ENCODE measurements at places on chromosomes 3 and 15.

DNA sequence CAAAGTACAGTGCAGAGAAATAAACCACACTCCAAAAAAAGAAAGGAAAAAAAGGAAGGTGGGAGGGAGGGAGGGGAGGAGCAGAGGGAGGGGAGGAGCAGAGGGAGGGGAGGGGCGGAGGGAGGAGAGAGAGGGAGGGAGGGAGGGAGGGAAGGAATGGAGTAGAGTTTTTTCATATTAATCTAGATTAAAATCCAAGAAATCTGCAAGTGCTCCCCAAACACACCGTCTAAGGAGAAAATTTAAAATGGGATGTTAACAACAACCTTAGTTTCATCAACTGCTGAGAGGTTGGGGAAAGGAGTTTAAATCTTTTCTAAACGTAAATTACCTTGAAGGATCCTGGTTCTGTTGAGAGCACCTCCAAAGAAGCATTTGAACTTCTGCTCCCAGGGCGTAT is 6.6 kb downstream of the FSIP1 start:
- no peak for DNase-seq

DNA sequence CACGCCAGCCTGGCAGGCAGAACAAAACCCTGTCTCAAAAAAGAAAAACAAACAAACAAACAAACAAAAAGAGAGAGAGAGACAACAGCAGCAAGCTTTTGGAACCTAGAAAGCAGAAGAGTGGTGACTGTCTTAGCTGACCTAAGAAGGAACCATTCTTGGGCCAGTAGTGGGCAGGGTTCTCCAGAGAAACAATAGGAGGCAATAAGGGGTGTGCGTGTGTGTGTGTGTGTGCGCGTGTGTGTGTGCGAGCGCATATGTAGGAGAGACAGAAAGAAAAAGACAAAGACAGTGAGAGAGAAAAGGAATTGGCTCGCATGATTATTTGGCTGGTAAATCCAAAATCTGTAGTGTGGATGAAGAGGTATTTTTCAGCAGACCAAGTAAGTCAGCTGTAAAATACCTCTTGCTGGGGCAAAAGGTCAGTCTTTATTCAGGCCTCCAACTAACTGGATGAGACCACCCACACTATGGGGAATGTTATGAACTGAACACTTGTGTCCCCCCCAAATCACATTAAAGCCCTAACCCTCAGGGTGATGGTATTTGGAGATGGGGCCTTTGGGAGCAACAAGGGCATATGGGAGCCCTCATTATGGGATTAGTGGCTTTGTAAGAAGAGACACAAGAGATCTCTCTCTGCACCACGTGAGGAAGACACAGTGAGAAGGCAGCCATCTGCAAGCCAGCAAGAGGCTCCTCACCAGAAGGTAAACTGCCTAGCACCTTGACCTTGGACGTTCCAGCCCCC is 15.1 kb upstream of the BLM start:
- no peak for DNase-seq

DNA sequence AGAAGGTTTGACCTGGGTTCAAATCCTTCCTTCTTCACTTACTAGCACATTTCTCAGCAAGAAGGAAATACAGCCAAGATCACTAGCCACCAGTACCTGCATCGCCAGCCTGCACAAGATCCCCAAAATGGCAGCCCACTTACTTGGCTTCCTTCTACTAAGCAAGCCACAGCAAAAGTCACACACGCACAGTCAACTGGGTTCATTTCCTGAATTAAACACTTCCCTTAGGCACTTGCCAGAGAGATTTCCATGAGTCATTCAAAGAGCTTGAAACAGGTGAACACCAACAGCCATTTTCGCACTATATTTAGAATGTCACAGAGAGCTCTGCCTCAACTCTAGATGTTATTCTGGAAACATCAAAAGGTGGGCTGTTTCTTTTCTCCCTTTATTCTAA is 42.6 kb downstream of the MGLL start:
- no peak for DNase-seq

DNA sequence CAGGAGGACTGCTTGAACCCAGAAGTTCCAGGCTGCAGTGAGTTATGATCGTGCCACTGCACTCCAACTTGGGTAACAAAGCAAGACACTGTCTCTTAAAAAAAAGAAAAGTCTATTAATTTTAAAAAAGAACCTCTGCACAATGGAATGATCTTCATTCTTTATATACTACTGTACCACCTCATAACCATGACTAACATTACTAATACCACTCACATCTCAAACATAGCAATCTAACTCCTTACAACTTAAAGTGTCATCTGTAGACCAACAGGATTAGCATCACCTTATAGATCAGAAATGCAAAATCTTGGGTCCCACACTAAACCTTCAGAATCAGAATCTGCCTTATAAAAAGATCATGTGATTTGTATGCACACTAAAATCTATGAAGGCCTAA is 48.8 kb upstream of the MAP4 start:
- DNase-seq, result no peak

DNA sequence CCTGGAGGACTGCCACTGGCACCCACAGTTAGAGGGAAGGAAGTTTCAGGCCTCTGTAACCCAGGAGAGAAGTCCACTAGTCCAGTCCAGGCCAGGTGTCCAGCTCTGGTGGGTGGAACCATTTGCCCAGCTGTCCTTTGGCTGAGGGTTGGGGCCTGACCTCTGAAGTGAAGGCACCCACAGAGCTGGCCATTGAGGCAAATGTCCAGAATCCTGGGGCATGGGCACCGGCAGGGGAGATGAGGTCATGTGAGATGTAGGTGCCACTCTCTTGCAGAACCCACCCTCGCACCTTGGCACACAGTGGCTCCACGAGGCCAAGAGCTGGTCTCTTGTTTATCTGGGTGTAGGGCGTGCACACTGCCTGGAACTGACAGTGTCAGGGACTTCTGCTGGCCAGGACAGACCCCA is 162.8 kb downstream of the SMAD6 start:
- no peak for DNase-seq

- peak; percentile 15 for DNase-seq
These were observed 107.4 kb upstream of the SLC4A7 start for GRCh38 chr3:27591312-27592210.

All from CD4-positive, alpha-beta T cell treated with Interleukin-6 at 100 ng/mL for 8 hours (primary cell).